ENCODE measurements at places on chromosomes 13 and 19. TPM values are rescaled to one million over a fixed set of nuclear protein-coding genes. Genes with fewer than 3 reads are reported as not detected.
A peak's percentile ranks its signal among the peaks of the same experiment; 100 is the strongest.

COX6B2 gene
- total RNA-seq, result not detected

LILRB1 gene
- 1.0 TPM for total RNA-seq

STX10 gene
- 60.9 TPM for total RNA-seq

NAPSA gene
- 19.7 TPM for total RNA-seq

OR10H1 gene
- total RNA-seq, result not detected

MAP4K1 gene
- total RNA-seq, result 162 TPM

F10 gene
- not detected for total RNA-seq

ZNF91 gene
- total RNA-seq, result 27.6 TPM

ZNF649 gene
- 13.5 TPM for total RNA-seq

ELSPBP1 gene
- not detected for total RNA-seq

ZNF578 gene
- 1.9 TPM for total RNA-seq

GRCh38 chr13:112767506-112768471 is 78.0 kb downstream of the ATP11A start:
- DNase-seq, result no peak

DNA sequence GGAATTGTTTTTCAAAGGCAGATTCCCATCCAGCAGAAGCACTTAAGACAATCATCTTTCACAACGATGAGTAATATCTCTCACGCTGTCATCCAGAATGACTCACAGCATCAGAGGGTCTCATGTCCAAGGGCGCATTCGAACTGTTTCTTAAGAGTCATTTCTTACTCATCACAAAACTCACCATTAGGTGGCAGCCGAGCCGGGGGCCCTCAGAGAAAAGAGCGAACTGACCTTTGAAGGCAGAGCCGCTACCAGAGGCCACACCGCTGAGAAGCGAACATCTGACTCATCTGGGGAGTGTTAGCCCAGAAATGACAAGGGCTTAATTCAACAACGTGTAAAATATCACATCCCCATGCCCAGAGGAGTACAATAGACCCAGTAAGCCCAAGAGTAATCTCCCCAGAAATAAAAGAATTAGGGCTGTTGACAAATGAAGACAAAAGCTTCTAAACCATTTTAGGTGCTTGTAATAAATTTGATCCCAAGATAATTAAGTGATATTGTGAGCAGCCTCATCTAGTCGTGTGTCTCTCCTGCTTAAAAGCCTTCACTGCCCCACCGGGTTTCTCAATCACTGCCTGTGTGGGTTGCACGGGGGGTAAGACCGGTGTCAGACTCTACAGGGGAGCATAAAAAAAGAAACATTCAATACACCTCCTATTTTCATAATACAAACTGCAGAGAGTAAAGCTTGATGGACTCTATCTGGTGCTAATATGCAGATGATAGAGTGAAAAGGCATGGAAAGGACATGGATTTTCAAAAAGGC is 96.2 kb downstream of the CYSLTR2 start:
- DNase-seq, result peak; percentile 14

- DNase-seq, result no peak
These were observed 237.3 kb upstream of the GPC6 start for GRCh38 chr13:92989301-92989700.

DNA sequence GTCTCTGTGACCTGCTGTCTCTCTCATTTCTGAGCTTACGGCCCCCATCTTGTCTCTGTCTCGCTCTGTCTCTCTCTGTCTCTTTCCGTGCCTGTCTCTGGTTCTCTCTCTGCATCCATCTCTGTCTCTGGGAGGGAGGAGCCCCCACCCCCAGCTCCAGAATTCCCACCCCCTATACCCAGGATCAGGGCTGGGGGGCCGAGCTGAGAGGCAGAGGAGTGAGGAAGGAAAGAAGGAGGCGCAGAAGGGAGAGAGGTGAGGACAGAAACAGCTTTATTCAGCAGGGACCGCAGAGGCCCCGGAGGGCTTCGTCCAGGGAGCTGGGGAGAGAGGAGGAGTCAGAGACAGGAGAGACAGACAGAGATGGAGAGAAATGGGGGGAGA is 14.0 kb downstream of the JOSD2 start:
- DNase-seq, result no peak

- peak; percentile 51 for DNase-seq
These were observed 8.4 kb downstream of the B3GNT3 start for GRCh38 chr19:17803264-17803896.

- DNase-seq, result no peak
These were observed 80.5 kb upstream of the VSTM2B start for GRCh38 chr19:29445246-29445645.

- no peak for DNase-seq
These were observed 13.0 kb upstream of the BICRA start for GRCh38 chr19:47595944-47596343.

GRCh38 chr19:15259907-15260306 is 27.7 kb upstream of the EPHX3 start:
- DNase-seq, result no peak

DNA sequence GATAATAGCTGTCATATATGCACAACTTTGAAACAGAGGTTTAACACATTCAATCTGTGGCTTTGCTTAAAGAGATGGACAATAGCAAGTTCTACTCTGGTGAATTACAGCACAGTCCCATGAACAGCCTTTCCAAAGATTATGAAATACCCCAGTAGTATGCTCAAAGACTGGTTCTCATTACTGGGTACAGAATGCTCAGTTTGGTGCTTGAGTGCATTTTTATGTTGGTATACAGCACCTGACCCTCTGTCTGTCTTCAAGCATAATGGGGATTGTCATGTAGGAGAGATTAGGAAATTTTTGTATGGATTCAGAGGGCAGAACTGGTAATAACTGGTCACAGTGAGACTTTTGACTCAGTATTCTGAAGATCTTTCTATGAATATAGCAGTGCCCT is 7.6 kb downstream of the LMO7 start:
- DNase-seq, result no peak

DNA sequence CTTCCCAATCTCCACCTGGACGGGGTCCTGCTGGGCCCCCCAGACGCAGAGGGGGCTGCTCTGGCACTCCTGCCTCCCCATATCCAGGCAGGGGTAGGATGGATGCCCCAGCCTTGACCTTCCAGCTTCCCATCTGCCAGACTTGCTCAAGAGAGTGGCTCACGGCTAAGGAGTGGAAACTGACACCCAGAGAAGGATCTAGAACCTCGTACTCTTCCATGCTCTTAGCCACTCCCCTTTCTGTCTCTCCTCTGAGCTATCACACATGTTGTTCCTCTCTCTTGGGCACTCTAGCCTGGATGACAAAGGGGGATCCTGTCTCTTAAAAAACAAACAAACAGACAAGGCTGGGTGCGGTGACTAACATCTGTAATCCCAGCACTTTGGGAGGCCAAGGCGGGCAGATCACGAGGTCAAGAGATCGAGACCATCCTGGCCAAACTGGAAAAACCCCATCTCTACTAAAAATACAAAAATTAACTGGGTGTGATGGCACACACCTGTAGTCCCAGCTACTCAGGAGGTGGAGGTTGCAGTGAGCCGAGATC is 12.2 kb upstream of the FUT5 start:
- no peak for DNase-seq

- no peak for DNase-seq
These were observed 82.7 kb downstream of the DLEU7 start for GRCh38 chr13:50760751-50761150.

- no peak for DNase-seq
These were observed 947.7 kb downstream of the EFNB2 start for GRCh38 chr13:105587786-105588185.

DNA sequence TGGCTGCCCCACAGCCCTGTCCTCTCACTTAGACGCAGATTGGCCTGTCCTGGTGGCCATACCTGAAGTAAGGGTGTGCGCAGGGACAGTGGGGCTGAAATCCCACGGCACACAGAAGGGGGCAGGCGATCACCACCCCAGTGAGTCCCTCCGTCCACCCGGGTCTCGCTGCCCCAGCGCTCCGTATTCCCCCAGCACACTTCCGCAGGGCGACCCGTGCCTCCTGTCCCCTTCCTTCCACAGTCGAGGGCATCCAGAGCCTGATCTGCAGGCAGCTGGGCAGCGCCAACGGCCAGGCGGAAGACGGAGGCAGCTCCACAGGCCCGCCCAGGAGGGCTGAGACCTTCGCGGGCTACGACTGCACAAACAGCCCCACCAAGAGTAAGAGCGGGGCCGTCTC is 25.3 kb downstream of the PEX11G start:
- DNase-seq, result no peak

DNA sequence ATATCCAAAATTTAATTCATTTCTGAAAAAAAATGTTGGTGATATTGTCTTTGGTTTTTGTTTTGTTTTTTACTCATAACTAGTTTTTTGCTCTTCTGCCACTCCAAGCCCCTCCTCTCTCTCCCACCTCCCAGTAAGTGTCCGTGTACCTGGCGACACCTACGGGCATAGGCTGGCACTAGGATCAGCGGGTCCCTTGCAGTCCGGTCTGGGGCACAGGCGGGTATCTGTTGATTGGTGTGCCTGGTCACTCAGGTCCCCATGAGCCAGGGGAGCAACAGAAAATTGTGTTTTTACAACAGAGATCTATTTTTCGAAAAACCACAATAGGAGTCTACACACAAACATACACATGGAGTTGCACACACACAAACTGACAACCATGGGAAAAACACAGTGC is 104.8 kb downstream of the ZIC5 start:
- DNase-seq, result no peak

- no peak for DNase-seq
These were observed 41.9 kb downstream of the TBC1D4 start for GRCh38 chr13:75440100-75440499.

DNA sequence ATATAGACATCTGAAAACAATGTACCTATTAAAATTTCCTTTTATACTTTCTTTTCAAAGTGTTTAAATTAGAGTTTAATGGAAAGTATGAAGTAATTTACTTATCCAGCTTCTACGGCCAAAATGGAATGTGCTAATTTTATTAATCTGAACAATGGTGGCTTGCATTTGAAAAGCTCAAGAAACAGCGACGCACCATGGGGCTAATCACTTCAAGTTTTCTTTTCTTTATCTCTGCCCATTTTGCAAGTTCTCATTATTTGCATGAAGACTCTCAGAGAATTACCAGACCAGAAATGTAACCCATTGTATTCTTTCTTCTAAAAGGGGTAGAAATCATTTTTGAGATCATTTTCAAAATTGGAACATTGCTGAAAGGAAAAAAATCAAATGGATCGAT is 204.0 kb upstream of the STARD13 start:
- no peak for DNase-seq

GRCh38 chr19:31501427-31502195 is 152.4 kb upstream of the TSHZ3 start:
- no peak for DNase-seq

DNA sequence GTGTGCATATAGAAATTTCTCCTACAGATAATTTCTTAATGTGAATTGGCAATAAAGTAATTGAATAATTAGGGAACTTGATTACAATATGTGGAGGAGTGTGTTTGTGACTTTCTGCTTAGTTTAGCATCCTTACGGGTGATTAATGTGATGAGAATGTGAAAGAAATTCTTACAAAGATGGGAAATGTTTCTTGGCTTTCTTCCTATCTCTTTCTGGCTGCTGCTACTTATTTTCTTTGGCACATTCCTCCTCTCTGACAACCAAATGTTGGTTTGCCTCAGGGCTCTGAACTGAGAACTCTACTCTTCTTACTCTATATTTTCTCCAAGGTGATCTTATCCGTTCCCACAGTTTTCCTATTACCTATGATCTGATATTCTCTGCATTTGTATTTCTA is 300.1 kb downstream of the TBC1D4 start:
- no peak for DNase-seq

GRCh38 chr19:49491804-49492572 is 4.2 kb upstream of the RPS11 start:
- no peak for DNase-seq

GRCh38 chr13:66111628-66112027 is 1118.5 kb downstream of the PCDH9 start:
- no peak for DNase-seq

DNA sequence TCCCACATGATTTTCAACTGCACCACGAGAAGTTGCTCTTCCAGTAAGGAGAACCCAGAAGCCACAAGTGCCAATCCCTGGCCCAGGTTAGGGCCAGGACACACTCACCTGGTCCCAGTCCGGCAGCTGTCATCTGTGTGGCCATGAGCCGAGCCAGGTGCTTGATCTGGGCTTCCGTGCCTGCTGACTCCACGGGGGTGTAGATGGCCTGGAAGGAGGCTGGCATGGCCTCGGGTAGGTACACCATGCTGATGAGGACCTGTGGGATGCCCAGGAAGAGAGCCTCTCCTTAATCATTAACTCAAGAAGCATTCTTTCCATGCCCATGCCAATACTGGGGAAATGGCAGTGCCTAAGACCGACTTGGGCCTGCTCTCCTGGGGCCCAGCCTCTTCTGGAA is 19.9 kb upstream of the RSPH6A start:
- DNase-seq, result peak; percentile 12

DNA sequence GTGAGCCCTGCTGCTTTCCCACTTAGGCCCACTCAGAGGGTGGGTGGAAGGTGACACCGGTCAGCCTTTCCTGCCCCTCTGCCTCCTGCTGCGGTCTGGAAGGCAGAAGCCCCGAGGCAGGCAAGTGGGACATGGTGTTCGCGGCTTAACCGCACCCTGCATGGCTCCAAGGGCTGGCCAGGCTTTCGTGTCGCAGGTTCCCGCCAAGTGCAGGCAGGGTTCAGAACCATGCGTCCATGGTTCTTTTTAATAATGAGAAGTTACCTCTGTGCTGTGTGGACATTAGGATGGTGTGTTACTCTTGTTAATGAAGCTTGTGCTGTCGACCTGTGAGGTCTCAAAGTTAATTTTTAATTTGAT is 986 bp downstream of the DGKH start:
- DNase-seq, result no peak

DNA sequence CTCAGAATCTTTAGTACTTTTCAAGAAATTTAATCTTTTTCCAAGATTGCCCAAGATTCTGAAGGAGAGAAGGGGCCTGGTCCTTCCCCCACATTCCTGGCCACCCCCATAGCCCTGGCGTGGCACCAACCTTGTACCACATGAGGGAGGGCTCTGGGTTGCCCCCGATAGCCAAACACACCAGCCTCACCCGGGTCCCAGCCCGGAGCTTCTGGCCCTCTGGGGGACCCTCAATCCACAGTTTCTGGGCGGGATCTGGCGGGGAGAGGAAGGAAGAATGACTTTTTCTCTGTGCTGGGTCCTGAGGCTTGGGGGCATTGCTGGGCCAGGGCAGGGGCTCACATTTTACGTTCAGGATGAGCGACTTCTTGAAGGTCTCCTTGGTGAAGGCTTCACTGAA is 4.4 kb downstream of the NPHS1 start:
- DNase-seq, result no peak

DNA sequence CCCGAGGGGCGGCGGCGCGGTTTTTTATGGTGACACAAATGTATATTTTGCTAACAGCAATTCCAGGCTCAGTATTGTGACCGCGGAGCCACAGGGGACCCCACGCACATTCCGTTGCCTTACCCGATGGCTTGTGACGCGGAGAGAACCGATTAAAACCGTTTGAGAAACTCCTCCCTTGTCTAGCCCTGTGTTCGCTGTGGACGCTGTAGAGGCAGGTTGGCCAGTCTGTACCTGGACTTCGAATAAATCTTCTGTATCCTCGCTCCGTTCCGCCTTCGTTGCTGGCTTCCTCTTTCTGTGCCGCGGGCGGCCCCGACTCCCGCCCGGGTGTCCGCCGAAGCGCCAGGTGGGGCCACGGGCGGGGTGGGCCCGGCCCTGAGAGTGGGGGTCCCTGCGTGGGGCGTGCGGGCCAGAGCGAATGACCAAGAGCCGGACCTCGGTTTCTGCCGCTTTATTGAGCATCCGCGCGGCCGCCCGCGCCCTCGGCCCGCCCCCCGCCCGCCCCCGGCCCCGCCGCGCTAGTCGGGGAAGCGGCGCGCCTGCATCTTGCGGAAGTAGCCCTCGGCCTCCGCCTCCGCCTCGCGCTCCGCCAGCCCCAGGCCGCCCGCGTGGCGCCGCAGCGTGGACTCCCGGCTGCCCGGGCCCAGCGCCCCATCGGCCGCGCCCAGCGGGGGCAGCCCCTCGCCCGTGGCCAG is 9.6 kb downstream of the PLPPR3 start:
- no peak for DNase-seq

GRCh38 chr13:39306639-39307589 is 268.7 kb downstream of the NHLRC3 start:
- no peak for DNase-seq

All from CD8-positive, alpha-beta memory T cell (primary cell).